ENCODE measurements at places on chromosomes 1 and 21.

- DNase-seq, result no peak
Observed at GRCh38 chr1:37052120-37052519, 17.8 kb upstream of the GRIK3 start.

- DNase-seq, result no peak
Observed at GRCh38 chr21:22096314-22096713, 1098.1 kb downstream of the NCAM2 start.

DNA sequence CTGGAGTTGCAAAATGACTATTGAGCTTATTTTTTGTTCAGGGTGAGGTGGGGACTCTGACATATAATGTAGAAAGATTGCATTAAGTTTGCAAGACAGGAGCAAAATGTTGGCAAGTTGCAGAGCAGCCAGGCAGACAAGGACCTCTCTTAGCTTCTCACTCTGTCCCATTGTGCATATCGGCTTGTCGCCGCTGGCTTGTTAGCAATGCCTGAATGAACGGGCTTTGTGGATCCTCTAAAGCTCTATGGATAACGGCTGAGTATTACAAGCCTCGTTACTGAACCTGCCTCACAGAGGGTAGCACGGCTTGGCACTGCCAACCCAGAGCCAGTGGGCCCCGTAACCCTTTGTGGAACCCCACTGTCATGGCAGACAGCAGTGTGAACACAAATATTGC is 68.4 kb downstream of the TNR start:
- DNase-seq, result no peak

DNA sequence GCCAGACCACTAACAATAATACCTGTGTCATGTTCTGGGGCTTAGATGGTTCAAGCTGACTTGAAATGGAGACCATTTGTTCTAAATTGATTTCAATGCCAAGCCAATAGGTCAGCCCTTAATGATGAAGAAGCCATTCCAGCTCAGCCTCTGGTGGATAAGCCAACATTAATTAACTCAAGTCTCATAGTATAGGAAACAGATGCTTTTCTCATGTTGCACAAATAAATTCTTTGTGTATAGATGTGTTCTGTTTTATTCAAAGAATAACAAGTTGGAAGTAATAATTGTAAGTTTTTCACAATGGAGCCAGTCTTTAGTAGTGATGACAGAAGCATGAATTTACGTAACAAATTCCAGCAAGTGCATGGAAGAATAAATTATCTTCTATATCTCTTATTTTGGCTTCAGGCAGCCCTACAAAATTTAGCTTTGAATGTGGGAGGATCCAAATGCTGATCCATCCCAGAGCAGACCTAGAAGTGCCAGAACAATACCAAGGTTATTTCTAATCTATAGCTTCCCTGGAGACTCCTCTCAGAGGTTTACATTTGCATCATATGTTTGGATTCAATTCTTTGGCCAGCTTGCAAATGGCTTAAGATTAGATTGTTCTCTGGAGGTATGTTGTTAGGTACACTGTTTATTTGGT is 42.2 kb upstream of the C1orf105 start:
- DNase-seq, result no peak

- DNase-seq, result peak; percentile 38
Observed at GRCh38 chr1:15386164-15386749, 23.4 kb upstream of the EFHD2 start.

DNA sequence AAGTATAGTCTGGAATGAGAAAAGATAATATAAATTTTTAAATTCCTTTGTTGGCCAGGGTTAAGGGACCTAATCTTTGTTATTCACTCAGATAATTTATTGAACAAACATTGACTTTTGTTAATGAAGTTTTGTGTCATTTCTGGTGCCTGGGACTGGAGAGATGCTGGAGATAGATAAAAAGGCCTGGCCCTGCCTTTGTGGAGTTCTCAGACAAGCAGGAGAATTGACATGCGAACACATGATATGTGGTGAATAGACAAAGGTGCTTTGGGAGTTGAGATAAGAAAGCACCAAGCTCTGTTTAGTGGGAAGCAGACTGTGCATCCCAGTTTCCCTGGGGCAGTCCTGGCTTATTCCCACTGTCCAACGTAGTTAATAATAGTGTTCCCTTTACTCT is 8.5 kb downstream of the C1orf21 start:
- DNase-seq, result no peak

Measured in T-cell (primary cell).